ENCODE measurements at places on chromosomes 16 and 17. TPM values are rescaled to one million over a fixed set of nuclear protein-coding genes. Genes with fewer than 3 reads are reported as not detected.

The GOSR1 gene
- total RNA-seq = 47.7 TPM

GRCh38 chr16:83717308-83717707 is 90.5 kb upstream of the HSBP1 start:
- no peak for DNase-seq

DNA sequence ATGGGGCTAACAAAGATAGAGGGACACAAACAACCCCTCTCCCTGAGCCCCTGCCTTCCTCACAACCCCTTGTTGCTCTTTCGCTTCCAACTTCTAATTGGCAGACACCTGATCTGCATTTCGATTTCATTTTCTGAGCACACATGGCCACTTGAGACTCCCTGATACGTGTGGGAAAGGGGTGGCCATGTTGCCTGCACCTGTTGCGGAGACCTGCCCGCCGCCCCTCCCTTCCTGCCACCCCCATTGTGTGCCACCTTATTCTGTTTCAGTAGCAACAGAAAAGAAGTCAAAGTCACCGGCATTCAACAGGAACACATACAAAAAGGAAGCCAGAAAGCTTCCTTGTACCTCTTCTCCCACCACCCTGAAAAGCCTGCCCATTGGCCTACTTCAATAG is 254.7 kb upstream of the SOX9 start:
- no peak for DNase-seq

DNA sequence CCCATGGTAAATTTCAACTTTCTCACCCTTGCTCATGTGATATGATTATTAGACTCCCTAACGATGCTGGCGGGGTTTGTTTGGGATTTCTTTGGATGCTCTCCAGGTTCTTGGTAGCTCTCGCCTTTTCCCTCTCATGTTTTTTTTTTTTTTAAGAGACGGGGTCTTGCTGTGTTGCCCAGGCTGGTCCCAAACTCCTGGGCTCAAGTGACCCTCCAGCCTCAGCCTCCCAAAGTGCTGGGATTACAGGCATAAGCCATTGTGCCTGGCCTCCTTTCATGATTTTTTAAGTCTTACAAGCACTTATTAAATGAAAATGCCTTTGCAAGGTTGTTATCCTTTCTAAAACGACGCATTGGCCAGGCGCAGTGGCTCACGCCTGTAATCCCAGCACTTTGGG is 24.1 kb downstream of the KIAA0513 start:
- DNase-seq = no peak

DNA sequence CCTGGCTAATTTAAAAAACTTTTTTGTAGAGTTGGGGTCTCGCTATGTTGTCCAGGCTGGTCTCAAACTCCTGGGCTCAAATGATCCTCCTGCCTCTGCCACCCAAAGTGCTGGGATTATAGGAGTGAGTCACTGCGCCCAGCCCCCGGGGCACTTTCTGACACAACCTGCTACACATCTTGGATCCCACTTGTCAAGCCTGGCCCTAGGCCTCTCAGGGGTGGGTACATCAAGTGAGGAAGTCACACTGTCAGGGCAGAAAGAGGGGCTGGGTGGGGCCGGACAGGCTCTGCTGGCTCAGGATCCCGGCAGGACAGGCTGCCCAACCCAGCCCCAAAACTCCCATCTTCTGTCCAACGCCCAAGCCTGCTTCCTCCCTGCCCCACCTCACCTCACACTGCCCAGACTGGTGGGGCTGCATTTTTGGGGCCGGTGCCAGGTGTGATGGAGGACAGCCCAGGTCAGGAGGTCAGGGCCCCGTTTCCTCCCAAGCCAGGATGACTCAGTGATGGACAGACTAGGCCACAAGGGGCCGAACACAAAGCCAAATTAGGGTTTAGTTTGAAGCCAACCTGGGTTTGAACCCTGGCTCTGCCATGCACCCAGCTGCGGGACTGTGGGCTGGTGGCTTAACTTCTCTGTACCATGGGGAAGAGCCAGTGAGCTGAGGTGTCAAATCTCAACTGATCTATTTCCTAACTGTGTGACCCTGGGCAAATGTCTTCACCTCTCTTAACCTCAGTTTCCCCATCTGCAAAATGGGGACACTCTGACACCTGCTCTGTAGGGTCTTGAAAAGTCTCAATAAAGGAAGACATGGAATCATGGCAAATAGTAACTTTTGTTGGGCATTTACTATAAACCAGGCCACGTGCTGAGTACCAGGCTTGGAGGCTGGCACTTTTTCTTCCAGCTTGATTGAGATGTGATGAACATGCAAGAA is 8.9 kb upstream of the PPL start:
- DNase-seq = no peak

GRCh38 chr17:81406117-81406953 is 11.1 kb downstream of the BAHCC1 start:
- no peak for DNase-seq

- DNase-seq = no peak
These were observed 11.7 kb downstream of the ARL2BP start for GRCh38 chr16:57256601-57257395.

- no peak for DNase-seq
These were observed 28.1 kb upstream of the HNF1B start for GRCh38 chr17:37772982-37773381.

- no peak for DNase-seq
These were observed 17.1 kb downstream of the TBX2 start for GRCh38 chr17:61416540-61417363.

- DNase-seq = no peak
These were observed 6.4 kb upstream of the CRK start for GRCh38 chr17:1462164-1463112.

DNA sequence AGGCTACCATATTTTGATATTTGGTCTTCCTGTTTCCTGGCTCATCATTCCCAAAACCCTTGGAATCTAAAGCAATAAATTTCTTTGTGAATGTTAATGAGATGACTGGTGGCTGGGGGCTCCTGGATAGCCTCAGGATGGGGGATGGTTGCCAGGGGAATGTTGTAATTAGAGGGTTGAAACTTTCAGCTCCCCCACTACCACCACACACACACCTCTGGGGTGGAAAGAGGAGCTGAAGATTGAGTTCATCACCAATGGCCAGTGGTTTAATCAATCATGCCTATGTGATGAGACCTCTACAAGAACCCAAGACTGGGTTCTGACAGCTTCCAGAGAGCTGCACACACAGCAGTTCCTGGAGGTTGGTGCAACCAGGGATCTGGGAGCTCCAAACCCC is 59.1 kb downstream of the HS3ST3A1 start:
- no peak for DNase-seq

DNA sequence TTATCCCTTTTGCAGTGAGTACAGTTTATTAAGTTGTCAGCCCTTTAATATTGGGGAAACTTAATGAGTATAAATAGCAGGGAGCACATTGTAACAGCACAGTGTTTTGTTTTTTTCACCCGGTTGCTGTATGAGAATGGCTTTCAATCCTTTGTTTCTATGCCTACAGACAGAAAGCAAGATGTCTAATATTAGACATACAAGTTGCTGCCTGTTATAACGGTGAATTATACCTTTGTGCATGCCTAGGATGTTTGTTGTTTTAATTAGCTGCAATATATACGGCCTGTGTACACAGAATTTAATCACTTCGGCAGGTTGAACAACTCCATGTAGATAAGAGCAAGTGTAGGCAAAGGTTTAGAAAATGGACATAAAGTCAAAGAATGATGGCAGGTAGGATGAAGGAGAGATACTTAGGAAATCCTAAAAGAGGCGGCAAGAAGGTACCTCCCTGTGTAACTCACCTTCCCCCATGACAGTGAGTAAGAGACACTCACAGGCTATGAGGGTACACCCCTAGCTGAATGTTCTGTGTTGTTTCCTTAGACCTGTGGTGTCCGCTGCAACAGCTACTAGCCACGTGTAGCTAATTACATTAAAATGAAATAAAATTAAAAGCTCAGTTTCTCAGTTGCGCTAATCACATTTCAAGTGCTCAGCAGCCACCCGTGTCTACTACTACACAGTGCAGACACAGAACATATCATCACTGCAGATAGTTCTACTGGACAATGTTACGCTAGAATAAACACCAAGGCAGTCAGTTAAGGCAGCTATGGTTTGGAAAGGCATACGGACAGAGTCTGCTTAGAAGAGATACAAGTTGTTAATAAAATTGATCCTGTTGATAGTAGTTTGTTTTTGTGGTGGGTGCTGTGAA is 10.9 kb downstream of the SLC7A6OS start:
- no peak for DNase-seq

GRCh38 chr17:72782985-72783701 is 309.3 kb downstream of the SLC39A11 start:
- no peak for DNase-seq

DNA sequence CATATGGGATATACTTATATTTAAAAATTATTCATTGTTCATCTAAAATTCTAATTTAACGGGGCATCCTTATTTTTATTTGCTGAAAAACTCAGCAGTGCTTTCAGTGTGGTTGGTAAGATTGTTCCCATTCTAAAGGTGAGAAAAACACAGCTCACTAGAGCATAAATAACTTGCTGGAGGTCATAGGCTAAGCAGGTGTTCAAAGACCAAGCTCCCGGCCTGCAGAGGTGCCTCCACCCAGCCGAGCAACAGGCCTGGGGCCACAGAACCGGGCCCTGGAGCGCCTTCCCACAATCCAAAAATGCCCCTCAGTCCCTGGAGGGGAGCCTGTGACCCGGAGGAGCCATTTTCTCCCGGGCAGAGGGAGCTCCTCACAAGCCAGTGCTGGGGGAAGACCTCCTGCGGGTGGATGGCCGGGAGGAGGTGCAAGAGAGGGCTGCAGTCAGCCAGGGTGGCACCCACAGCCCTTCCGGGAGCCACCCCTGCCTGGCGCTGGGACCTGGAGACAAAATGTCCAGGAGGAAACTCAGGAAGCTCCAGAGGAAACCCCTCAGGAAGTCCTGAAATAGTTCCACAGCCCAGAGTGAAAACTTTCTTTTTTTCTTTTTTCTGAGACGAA is 14.7 kb downstream of the ABR start:
- DNase-seq = no peak

DNA sequence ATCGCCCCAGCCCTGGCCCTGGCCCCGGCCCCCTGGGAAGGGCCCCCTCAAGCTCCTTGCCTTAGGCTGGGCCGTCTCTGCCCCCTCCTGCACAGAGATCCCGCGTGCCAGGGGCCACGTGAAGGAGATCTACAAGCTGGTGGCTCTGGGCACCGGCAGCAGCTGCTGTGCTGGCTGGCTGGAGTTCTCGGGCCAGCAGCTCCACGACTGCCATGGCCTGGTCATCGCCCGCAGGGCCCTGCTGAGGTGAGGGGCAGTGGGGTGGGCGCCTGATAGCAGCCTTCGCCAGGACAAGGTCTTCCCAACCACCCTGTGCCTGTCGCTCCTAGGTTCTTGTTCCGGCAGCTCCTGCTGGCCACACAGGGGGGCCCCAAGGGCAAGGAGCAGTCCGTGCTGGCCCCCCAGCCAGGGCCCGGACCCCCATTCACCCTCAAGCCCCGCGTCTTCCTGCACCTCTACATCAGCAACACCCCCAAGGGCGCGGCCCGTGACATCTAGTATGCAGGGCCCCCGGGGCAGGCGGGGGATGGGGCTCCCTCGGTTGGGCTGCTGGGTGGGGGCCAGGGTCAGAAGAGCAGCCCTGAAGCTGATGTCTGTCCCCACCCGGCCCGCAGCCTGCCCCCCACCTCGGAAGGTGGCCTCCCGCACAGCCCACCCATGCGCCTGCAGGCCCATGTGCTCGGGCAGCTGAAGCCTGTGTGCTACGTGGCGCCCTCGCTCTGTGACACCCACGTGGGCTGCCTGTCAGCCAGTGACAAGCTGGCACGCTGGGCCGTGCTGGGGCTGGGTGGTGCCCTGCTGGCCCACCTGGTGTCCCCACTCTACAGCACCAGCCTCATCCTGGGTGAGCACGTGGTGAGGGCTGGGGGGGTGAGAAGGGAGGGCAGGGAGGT is 4.5 kb downstream of the ADAD2 start:
- DNase-seq = no peak

DNA sequence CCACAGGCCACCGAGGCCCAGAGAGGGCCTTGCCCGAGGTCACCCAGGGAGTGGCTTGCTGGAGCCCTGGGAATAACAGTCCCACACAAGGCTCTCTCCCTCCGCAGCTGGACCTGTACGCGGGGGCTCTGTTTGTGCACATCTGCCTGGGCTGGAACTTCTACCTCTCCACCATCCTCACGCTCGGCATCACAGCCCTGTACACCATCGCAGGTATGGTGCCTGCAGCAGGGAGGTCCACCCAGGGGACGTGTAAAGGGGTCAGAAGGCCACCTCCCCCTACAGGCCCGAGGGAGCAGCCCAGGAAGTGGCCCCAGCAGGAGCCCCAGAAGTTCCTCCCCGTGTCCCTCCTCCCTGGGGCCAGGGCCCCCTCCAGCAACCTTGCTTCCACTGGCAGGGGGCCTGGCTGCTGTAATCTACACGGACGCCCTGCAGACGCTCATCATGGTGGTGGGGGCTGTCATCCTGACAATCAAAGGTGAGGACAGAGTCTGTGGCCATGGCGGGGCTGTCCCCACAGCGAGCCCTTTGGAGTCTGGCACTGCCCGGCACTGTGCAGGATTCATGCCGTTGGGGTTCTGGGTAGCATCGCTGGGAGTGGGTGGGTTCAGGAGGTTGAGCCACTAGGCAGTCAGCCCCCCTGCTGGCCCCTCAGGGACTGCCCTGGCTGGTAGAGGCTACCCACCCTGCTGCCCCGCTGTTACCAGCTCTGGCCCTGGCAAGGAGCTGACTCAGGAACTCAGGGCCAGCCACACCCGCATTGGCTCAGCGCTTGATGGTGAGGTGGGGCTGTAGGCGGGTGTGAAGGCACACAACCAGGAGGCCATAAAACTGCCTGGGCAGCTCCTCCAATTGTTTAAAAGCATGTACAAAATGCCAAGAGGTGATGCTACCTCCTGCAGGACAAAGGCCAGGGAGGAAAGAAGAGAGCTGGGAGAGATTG is 17.3 kb downstream of the SLC5A10 start:
- DNase-seq = no peak

DNA sequence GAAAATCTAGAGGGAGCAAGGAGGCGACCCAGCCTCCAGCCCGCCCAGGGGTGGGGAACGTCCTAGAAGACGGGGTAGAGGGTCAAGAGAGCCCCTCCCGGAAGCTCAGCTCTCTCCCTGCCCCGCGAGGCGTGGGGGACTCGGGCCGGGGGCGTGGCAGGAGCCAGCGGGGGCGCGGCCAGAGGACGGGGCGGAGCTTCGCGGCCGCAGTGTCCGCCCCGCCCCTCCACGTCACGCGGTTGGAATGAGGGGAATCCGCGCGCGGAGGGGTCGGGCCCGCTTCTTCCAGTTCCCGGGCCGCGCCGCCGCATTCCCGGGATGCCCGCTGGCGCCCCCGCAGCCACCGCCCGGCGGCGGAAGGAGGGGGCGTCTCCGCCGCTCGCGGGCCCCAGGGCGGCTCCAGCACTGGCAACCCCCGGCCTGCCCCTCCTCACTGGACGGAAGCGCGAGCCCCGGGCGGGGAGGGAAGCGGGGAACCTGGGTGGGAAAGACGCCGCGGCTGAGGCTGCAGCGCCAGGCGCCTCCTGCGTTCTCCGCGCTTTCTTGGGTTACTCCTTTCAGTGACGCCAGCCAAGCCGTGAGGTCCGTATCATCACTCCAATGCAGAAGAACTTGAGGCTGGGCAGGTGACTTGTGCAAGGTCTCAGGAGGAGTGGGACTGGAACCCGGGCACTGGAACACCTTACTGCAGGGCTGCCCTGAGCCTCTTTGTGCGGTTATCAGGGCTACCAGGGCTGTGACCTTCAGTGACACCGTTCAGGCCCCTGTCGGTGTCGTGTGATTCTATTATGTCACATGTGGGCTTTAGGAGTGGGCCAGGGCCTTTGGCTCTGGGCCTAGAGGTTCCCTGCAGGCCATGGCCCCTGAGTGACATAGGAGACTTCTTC is 4.3 kb downstream of the MYO1C start:
- DNase-seq = peak; percentile 45

- DNase-seq = no peak
These were observed 83.8 kb downstream of the FOXL1 start for GRCh38 chr16:86662195-86662594.

Data from T-cell (primary cell).